ENCODE measurements at places on chromosomes 2 and 18.

DNA sequence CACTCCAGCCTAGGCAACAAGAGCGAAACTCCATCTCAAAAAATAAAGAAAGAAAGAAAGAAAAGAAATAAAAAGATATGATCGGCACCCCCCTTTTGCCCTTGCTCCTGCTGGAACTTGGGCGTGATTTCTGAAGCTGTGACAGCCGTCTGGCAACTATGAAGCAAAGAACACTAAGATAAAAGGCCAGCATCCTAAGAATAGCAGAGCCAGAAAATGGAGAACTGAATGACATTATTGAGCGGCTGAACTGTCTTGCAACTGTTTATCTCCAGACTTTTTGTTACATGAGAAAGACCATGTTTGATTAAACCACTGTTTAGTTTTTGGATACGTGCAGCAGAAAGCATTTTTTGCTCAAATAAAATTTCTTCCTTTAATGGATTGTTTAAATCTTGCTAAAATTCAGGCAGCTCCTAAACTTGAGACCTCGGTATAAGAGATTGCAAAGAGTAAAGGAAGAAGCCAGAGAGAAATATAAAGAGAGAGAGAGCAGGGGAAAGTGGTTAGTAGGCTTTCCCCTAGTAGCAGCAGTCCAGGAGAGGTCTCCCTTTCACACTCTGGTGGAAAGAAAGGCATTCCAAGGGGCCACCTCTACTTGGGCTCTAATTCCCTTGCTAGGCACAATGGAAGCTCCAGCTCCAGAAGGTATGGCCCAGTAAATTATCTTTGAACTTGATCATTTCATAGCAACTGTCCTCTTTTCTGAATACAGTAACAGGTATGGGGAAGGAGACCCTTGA is 8.2 kb upstream of the MBD2 start:
- DNase-seq = peak; percentile 33

GRCh38 chr2:27095745-27096651 is 9.4 kb downstream of the KHK start:
- DNase-seq = peak; percentile 97

GRCh38 chr2:157837851-157838441 is 38.2 kb downstream of the ACVR1 start:
- DNase-seq = peak; percentile 69

DNA sequence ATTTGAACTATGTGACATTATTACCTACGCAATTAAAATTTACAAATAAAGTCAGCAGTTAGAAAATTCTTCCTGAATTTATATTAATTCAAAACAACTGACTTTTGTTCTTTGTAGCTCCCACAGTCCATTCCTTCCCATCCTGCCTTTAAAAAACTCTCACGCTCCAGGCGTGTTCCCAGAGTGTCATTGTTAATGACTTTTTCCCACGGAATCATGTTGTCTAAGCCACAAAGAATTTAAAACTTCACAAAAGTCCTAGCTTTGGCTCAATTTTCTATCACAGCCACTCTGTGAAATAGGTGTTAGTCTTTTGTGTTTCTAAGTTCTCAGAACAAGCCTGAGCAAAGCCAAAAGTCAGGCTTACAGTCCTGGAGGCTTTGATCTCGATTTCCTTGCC is 26.5 kb downstream of the SLC1A4 start:
- no peak for DNase-seq

DNA sequence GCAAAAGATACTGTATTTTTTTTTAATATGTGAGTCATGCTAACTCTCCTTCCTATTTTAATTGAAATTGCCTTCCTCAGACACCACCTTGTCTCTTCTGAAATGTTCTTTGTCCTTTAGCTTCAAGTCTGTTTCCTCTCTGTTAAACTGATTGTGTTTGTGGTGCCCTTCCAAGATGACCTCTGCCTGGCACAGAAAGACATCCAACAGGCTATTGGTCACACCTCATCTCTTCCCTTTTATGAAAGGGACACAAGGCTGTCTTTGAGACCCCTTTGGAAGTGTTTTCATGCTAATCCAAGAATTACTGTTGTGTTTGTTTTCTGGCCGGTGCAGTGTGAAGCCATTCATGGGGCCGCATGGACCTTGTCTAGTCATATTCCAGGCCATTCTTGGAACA is 94.0 kb upstream of the PIK3C3 start:
- no peak for DNase-seq

DNA sequence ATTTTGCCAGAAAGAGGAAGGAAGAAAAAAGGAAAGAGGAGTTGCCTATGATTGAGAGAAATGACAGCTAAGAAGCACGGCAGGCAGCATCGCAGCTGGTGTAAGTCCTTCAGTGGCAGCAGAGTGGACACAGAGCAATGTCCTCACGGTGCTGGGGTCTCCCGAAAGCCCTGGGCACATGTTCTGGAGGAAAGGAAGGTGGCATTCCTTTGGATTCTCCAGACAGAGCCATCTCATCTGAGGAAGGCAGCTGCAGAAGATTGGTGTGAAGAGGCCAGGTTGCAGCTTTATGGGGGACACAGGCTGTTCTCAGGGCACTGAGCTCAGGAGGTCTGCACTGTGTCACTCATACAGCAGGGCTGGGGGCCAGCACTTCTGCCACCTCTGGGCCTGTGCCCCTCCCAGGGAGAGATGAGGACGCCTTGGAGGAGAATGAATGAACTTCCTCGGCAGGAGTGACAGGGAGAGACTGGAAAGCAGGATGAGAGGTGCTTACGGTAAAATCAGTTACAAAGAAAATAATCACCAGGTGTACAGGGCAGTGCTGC is 252.0 kb upstream of the MYT1L start:
- no peak for DNase-seq

DNA sequence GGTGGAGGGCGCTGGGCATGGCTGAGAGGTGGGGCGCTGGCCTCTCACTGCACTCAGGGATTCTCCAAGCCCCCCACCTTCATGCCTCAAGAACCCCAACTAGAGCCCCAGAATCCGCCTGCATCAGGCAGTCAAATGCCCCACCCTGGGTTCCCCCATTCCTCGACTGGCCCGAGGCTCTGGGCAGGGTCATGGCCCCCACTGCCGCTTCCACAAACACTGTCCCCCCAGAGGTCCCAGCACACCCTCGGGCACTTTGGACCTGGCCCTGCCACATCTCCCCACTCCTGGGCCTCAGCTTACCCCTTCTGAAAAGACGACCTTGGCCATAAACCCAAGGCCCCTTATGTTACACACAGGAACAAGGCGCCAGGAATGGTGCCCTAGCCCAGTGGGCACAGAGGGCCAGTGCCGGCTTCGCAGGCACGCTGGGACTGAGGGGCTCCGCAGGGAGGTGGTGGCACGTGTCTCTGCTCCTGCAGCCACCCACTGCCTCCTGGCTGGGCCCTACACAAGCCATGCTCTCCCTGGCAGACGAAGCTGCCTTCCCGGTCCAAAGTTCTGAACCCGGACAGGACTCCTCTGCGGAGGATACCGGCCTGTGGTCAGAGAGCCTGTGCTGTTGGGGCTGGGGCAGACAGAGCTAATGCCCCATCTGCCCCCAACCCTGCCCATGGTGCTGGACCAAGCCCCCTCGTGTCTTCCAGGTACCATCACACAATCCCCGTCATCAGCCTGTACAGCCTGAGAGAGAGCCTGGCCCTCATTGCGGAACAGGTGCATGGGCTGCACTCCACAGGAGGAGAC is 6.8 kb downstream of the AGXT start:
- no peak for DNase-seq

- DNase-seq = no peak
Measured at GRCh38 chr2:9258501-9258900, 51.9 kb downstream of the ASAP2 start.

- DNase-seq = no peak
Measured at GRCh38 chr2:19169134-19169768, 189.2 kb downstream of the OSR1 start.

DNA sequence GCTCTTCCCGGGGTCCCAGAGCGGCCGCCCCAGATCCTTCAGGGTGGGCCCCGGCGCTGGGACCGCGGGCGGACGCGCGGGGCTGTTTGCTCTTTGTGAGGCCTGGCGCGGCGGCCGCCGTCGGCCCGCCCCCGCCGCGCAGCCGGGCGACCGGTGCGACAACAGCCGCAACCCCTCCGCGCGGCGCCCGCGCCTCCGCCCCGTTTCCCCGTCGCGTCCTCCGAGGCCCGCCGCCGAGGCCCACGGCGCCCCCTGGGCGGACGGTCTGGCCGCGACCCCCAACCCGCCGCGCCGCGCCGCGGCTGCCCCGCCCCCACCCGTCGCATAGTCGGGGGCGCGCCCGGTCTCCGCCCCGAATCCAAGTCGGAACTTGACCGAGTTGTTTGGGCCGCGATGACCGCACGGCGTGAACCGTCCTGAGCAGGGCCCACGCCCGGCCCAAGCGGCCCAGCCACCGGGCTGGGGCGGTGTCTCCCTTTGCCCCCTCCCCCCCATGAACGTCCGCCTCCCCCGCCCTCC is 448 bp downstream of the YPEL5 start:
- DNase-seq = no peak

GRCh38 chr2:71748227-71748626 is 294.9 kb downstream of the DYSF start:
- no peak for DNase-seq

- DNase-seq = no peak
Measured at GRCh38 chr2:20624156-20624883, 26.6 kb downstream of the HS1BP3 start.

- no peak for DNase-seq
Measured at GRCh38 chr18:50806208-50806616, 13.6 kb downstream of the MRO start.

DNA sequence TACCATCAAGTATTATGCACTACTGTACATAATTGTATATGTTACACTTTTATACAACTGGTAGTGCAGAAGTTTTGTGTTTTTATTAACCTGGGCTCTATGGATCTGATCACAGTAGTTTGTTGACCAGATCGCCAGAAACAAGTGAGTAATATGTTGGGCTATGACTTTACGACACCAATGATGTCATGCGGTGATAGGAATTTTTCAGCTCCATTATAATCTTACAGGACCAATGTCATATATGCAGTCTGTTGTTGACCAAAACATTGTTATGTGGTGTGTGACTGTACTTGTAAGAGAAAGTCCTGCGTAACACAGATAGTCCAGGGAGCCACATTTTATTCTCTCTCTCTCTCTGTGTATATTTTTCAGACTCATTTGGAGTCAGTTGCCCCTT is 4.5 kb upstream of the ACOXL start:
- DNase-seq = no peak

DNA sequence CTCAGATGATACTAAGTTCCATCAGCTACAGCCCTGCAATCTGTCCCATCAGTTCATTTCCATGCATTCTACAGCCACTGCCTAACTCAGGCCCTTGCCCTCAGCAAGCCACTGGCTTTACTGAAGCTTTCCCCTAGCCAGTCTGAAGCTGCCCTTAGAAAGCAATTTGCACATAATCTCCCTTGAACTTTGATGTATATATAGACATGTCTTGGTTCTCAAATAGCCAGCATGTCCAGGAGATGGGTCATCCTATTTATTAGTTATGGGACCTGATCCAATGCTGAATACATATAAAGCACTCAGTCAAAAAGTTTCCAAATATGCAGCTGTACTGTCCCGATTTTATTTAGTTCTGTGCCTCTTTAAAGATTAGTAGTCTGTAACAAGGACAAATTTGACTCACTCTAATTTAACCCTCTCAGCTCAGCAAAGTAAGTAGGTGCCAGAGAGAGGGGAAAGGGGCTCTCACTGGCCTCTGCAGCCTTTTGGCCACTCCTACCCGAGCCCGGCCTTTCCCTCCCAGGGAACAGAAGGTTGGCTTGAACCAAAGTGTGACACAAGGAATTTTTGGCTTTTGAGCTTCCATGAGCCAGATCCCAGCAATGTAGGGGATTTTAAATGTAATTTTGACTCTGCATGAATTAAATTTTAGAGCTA is 70.7 kb downstream of the CCDC93 start:
- DNase-seq = no peak

- no peak for DNase-seq
Measured at GRCh38 chr2:84959095-84959565, 11.8 kb upstream of the KCMF1 start.

DNA sequence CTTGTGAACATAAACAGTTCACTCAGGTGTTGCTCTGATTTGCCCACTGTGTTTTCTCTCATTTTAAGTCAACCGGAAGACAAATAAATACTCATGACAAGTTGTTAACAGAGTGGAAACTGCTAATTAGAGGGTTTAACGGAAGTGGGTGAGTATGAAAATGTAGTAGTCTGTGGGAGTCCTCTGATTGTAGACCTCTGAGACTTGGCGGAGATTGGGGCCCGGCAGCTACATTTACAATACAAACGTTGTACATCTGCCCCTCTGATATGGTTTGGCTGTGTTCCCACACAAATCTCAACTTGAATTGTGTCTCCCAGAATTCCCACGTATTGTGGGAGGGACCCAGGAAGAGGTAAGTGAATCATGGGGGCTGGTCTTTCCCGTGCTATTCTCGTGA is 107.3 kb upstream of the FAM98A start:
- peak; percentile 31 for DNase-seq

- no peak for DNase-seq
Measured at GRCh38 chr2:219560037-219560892, 11.1 kb downstream of the OBSL1 start.

DNA sequence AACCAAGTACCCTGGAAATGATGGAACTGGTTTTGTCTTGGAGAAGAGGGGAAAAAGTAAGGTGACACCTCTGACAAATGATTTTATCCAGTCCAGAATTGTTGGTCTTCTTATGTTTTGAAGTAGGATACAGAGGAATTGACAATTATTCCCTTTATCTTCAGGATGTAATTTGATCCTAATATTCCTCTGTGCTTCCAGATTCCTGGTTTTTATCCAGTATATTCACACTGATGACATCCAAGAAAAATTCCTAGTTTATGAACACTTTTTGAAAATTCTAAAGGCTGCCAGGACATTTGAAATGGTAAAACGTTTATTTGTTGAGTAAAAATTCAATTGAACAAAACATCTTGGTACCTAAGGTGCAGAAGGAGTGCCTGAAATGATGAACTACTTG is 22.2 kb upstream of the ETAA1 start:
- DNase-seq = no peak

DNA sequence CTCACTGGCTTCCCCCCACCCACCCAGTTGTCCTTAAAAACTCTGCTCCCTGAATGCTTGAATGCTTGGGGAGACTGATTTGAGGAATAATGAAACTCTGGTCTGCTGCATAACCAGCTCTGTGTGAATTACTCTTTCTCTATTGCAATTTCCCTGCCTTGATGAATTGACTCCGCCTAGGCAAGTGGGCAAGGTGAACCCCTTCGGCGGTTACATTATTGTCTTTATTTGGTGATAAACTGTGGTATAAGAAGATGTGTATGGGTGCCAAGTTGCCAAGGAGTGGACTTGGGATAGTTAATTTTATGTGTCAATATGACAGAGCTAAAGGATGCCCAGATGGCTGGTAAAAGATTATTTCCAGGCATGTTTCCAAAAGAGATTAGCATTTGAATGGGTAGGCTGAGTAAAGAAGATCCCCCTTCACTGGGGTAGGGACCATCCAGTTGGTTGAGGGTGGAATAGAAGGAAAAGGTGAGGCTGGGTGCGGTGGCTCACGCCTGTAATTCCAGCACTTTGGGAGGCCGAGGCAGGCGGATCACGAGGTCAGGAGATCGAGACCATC is 98.5 kb upstream of the HAAO start:
- peak; percentile 54 for DNase-seq

- peak; percentile 11 for DNase-seq
Measured at GRCh38 chr2:28356095-28356911, 36.4 kb upstream of the FOSL2 start.

- DNase-seq = peak; percentile 99
Measured at GRCh38 chr18:45726603-45727002, 2.6 kb downstream of the SLC14A1 start.

GRCh38 chr2:232563580-232563979 is 13.1 kb downstream of the EIF4E2 start:
- DNase-seq = no peak

Measured in NCI-H2171 treated with DMSO at 0.1 percent for 48 hours (cell line).